Glomerular endothelial cell (primary cell): ENCODE measurements at places on chromosomes 2 and 18. TPM values are rescaled to one million over a fixed set of nuclear protein-coding genes. Genes with fewer than 3 reads are reported as not detected.

- DNase-seq = no peak
These were observed 148.8 kb upstream of the SRD5A2 start for GRCh38 chr2:31729442-31730092.

GRCh38 chr2:38600921-38601455 lies 1.7 kb downstream of the HNRNPLL start:
- DNase-seq = no peak

GRCh38 chr2:182088681-182089320 lies 103.1 kb downstream of the PPP1R1C start:
- DNase-seq = no peak

Gene FSHR
- not detected in 2 replicates for total RNA-seq

Gene FANCL
- 9.1 and 14.8 TPM in 2 replicates for total RNA-seq
